ENCODE measurements at places on chromosomes 6 and 20.

GRCh38 chr20:56893226-56893917, 264.3 kb downstream of the TFAP2C start:
- DNase-seq: peak; percentile 1

- DNase-seq: no peak
These were observed 167.0 kb downstream of the NFATC2 start for GRCh38 chr20:51375561-51375960.

GRCh38 chr20:12946789-12947188, 62.0 kb upstream of the SPTLC3 start:
- DNase-seq: no peak

- no peak for DNase-seq
These were observed 351.0 kb downstream of the BCKDHB start for GRCh38 chr6:80457439-80457933.

DNA sequence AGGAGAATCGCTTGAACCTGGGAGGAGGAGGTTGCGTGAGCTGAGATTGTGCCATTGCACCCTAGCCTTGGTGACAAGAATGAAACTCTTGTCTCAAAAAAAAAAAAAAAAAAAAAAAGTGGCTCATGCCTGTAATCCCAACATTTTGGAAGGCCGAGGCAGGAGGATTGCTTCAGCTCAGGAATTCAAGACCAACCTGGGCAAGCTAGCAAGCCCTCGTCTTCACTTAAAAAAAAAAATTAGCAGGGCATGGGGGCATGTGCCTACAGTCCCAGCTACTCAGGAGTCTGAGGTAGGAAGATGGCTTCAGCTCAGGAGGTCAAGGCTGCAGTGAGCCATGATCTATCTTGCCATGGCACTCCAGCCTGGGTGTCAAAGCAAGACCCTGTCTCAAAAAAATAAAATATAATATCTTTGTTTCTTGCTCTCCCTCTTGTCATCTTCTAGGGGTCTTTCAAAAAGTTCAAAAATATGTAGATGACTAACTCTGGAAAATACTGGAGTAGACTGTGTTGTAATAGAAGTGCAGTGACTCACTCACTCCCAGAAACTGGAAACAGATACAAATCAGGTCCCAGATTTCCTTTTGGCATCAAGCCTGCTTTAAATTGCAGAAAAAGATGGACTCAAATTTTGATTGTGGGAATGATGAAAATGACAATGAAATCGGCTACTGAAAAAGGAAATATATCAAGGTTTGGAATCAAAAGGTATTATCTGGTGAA, 2.8 kb upstream of the GINM1 start:
- DNase-seq: no peak

DNA sequence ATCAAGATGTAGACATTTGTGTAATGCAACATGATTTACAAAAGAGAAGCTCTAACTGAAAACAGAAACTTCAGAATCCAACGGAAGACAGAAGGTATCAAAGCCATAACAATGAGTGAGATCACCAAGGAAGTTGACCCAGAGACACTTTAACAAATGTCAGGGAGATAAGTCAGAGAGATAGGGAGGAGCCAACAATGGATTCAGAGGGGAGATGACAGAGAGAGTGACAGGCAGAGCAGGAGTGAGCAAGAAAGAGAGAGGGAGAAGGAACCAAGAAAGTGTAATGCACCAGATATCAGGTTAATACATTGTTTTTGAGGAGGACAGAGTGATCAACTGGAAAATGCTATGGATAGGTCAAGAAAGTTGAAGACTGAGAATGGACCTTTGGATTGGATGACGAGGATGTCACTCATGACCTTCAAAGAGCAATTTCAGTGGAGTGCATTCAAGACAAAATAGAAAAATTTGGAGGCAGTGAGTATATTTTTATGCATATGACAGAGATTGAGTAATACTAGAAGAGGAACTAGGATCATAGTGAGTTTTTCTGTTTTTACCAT, 86.6 kb downstream of the TRDN start:
- no peak for DNase-seq

GRCh38 chr6:73074175-73074574, 151.1 kb downstream of the KHDC1L start:
- DNase-seq: no peak

DNA sequence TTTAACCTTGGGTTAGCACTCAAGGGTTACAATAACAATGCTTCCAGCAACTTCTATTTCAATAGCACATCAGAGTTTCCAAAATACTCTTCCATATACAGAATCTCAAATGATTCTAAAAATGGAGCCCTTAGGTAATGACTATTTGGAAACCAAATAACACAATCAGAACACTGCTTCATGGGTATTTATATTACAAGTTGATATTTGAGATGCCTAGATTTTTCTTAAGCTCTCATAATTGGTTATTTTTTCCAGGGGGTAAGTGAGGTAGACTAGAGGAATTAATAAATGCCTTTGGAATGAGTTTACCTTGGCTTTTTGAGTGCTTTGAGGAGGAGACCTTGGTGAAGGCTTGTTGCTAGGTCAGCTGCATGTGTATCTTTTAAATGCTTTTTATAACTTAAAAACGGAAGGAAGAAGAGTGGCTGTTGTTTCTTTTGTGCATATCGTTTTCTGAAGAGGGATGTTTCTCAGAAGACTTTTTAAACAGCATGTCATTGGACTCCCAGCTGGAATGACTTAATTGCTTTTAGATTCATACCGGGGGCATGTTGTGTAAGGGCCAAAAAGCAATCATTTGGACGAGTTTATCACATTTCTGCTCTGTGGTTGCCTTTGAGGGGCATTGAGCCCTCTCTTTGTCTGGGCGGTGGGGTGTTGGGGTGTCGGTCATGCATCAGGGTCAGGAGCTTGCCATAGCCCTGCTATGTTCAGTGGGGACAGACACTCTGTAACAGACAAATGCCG, 186.0 kb downstream of the DTNBP1 start:
- no peak for DNase-seq

DNA sequence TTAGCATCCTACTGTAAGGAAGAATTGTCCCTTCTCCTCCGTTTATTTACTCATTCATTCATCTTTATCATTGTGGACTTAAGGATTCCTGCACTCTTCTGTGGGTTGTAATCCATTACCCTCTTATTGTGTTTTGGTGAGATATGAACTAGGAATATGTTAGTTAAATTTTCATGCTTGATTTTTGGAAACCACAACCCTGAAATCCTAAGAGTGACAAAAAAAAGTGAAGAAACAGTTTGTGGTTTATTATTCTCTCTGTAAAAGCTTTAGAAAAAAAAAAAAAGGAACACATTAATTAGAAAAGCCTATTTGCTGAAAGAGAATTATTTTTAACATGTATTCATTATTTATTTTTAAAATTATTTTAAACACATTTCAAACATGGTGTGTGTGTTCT, 36.7 kb upstream of the INSM1 start:
- no peak for DNase-seq

DNA sequence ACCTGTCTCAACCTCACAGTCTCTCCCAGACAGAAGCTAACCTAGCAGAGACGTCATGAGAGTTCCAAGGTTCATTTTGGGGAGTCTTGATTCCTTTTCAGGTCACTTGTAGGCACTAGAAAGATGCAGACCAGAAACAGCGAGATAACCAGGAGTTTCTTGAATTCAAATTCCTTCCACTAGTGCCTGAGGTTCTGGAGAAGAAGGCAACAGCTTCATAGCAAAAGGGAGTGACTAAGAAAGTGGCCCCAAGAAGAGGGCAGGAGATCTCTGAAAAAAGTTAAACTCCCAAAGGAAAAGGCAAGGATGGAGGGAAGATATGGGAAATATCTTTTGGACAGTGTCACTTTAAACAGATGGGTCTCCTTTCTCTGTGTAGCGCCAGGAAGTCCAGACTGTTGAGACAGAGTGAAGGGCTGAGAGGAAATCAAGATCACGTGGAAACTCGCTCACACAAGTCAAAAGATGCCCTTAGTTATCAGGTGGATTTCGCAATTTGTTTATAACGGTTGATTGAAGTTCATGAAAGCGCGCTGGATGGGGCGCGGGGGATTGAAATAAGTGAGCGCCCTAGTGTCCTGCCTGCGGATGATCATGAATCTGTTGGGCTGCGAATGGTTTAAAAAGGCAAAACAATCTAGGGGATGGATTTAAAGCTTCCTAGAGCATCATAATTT, 4.8 kb upstream of the PRSS16 start:
- DNase-seq: no peak

DNA sequence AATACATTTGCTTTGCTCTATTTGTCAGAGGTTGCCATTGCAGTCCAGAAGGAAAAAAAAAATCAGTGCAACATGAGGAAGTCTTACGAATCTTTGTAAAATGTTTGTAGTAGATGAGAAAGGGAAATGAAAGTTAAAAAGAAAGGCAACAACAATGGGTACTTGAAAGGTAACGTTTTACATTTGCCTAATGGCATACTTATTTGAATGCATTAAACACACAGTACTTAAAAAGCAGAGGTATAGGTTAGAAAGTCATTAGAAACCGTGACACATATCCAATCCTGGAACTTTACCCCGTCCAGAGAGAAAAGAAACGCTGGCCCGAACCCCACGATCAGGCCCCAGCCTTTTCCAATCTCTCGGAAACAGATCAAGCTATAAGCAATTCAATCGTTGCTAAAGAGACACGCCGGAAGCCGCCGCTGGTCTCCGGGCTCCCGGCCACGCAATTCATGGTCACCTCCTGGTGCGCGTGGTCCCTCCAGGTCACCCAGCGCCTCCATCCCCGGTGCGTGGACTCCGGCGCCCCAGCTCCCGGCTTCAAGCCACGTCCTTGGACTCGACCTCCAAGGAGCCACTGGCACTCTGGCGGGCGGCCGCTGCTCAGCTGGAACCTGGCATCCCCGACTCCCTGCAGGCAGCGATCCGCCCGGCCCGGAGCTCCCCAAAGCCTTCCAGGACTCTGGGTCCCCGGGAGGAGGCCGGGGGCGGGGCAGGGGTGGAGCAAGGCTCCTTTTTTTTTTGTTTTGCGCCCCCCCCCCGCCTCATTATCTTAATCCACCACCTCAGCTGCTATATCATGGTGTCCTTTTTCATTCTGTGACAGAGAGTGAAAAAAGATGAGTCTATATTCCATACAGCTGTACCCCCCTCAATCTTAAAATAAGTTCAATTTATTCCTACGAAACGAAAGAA, at the start of gene SLC18B1:
SLC18B1 (minus strand) TSS at position 687 of the 918 bp plus-strand sequence; CDS start at position 506, 181 bp downstream.
- peak; percentile 16 for DNase-seq

DNA sequence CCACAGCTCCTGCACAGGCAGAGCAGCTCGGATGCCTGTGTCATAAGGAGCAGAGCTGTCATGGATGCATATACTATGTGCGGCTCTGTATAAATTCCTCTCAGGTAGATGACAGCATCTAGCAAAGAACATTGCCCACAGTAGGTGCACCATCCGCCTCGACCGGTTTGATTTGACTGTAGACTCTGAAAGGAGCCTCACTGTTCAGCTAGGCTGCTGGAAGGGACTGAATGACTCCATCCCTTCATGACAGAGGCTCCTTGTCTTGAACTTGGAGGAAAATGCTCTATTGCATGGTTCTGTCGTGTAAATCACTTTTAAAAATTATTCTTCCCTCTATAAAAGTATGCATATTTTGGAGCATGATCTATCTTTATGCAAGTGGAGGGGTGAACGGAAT, 128.8 kb upstream of the QKI start:
- no peak for DNase-seq

- no peak for DNase-seq
These were observed 166.8 kb downstream of the IBTK start for GRCh38 chr6:82080767-82081166.

- DNase-seq: no peak
These were observed 551 bp downstream of the TREML2 start for GRCh38 chr6:41200296-41200900.

DNA sequence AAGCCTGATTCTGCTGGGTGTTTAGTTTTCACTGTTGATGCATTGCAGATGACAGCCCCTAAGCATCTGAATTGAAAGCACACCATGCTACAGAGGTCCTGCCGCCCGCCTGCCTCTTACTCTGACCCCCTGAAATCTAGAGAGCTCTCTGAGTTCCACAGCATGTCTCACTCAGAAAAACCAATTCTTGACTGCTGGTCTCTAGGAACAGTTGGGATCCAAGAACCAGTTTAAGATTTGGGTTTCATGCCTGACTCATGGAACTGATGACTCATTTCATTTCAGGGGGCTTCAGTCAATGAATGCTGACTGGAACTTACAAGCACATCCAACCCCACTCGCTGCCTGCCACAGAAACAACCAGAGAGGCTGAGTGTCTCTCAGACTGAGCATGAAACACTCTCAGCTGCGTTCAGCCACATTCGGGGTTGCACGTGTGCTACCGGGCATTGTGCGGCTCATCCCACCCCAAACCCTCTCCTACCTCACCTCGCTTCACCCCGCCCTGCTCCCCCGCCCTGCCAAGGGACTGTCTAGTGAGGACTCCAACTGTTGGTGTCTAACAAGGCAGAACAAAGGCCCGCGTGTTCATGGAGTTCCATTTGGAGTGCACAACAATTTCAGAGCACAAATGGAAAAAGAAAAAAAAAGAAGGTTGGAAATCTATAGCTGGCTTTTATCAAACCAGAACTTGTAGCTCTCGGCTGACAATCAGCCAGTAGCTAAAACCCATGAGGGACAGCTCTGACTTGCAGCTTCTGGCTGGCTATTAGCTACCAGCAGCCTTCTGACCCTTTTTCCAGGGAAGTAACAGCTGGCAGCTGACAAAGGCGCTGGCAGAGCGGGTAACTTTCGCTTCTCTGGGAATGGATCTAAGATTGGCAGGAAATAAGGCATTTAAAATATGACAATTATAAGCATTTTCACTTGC, 20.0 kb upstream of the TRAF3IP2 start:
- no peak for DNase-seq

DNA sequence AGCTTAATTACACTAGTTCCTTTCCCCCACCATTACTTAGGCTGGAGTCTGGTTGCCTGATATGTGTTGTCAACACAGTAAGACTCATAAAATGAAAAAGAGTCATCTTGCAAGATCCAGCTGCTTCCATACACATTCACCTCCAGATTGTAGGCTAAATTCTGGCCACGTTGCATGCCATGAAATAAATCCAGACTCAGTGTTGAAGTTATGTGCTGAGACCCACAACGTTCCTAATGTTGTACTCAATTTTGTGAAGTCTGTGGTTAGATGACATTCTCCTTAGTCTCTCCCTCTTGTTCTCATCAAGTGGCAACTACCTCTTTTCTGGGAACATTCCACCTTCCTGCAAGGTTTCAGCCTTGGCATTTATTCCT, 212.3 kb downstream of the LMBRD1 start:
- no peak for DNase-seq

GRCh38 chr6:30188541-30188940, 24.7 kb downstream of the TRIM26 start:
- DNase-seq: no peak

DNA sequence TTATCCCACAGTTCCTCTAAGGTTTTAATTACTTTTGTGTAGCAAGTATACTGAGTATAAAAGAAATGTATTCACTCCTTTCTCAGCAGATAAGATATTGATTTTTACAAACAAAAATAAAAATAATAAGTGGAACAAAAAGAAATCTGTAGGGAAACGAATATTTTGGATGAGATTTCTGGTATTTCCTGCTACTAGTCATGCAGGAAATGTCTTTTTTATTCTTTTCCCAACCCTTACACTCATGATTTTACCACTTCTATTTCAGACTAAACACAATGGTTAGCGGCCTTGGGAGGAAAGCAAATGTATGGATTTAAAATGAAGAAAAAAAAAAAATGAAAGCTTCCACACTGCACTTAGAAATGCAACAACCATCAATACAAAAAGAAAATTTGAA, 580.5 kb upstream of the MARCKS start:
- DNase-seq: no peak

Measured in activated CD4-positive, alpha-beta T cell treated with anti-CD3 and anti-CD28 coated beads, Interleukin-2, amount 50 U/mL, for 24 hours (primary cell).